ENCODE measurements at places on chromosomes 2 and 18. TPM values are rescaled to one million over a fixed set of nuclear protein-coding genes. Genes with fewer than 3 reads are reported as not detected.

GRCh38 chr2:177343773-177344172, 48.8 kb upstream of the AGPS start:
- DNase-seq: no peak

DNA sequence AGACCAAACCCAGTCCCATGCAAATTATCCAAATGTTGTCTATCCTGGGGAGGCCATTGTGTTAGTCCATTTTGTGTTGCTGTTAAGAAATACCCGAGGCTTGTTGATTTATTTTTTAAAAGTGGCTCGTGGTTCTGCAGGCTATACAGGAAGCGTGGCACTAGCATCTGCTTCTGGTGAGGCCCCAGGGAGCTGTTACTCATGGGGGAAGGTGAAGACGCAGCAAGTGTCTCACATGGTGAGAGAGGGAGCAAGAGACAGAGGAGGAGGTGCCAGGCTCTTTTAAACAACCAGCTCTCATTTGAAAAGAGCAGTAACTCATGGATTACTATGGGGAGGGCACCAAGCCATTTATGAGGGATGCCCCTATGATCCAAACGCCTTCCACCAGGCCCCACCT, 80.3 kb upstream of the ARL4C start:
- no peak for DNase-seq

GRCh38 chr2:204012072-204012653, 75.6 kb downstream of the ICOS start:
- no peak for DNase-seq

DNA sequence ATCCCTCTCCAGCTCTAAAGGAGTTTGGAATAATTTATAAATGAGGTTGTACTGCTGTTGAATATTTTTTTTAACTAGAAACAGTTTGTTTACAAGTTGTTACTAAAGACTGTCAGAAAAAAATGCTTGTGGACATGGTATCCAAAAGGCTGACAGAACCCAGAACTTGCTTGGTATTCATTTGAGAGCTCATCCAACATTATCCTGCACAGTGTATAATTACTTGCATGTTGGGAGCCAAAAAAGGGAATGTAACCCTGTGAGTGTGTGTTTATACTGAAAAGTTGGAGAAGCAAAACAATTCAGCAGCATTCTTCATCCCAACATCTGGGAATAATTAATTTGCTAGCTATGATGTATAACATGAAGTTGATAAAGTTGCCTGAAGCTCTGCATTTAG, 42.1 kb upstream of the EHBP1 start:
- DNase-seq: no peak

The DSC1 gene
- not detected for total RNA-seq

The ANTXR1 gene
- total RNA-seq: 123 TPM

DNA sequence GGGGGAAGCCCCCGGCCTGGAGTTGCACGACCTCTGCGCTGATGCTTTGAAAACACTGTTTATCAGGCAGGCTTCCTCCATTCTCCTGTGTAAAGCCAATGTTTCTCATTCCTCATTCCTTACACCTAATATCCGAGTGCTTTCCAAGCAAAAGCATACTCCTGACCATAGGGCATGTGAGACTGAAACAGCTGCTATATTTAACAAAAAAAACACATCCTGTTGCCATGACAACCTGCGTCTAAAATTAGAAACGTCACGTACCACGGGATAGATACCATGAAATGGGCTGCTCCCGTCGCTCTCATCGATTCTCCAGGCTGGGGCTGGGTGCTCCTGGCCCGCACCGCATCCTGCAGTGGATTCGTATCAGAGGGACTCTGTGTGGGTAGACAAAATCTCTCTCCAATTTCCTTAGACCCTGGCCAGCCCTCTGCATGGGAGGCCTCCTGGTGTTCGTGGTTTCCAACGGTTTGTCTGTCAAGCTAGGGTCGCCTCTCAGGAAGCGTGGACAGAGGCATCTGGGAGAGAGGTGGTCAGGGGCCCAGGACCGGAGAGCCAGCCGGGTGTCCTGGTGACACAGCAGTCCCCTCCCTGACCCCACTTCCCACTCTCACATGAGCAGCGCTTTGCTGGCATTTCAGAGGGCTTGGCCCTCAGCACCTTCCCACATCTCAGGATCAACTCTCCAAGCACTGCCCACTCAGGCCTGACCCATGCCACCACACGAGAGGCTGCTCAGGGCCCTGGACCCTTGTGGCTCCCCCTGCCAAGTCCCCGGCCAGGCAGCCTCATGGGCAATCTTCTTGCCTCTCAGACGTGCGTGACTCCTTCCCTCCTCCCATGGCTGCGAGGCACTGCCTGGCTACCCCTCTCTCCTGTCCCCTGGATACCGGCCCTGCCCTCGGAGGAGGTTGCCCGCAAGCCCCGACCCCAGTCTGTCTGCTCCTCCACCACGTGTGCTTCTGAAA, 268.1 kb downstream of the NDUFA10 start:
- no peak for DNase-seq

- DNase-seq: no peak
Observed at GRCh38 chr2:96409081-96409819, 73.7 kb downstream of the NCAPH start.

DNA sequence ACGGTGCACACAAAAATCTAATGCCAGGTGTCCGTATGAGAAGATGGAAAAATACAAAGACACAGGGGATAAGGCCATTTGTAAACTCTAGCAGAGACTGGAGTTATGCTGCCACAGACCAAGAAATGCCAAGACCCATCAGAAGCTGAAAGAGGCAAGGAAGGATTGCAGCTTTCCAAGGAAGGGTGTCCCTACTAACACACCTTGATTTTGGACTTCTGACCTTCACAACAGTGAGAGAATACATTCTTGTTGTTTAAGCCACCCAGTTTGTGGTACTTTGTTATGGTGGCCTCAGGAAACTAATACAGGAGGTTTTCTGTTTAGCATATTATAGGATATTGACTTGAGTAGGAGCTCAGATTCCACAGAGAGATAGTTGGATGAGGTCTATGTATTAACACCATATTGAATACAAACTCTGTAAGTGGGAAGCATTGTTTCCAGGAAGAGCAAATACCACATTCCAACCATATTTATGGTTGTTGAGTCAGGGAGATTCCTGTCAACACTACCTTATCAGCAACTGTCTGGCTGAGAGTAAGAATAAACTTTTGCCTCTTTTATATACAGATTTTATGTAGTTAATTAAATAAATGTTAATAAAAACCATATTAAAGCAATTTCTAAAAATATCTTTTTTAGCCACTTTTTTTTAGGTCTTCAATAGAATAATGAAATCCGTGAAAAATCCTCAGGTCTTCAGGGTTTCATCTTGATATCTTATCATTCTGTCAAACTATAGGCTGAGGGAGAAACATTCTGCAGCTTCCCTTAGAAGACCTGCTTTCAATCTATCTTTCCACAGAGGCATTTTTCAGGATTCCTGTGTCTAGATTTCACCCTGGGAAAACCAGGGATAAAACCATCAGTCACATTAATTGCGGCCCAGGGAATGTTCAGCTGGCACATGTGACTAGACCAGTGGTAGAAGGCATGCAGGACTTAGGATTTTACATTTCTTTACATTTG, 35.4 kb upstream of the HNMT start:
- no peak for DNase-seq

DNA sequence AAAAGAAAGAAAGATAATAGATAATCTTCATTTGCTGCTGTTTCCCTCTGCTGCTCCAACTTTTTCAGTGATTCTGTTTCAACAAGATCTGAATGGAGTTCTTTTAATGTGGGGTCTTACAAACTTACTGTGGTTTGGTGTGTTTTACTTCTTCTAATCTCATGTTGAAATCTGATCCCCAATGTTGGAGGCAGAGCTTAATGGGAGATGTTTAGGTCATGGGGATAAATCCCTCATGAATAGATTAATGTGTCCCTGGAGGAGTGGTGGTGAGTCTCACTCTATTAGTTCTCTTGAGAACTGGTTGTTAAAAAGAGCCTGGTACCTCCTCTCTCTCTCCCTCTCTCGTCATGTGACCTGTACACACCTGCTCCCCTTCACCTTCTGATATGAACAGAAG, 442.4 kb downstream of the EPHA4 start:
- DNase-seq: no peak

The CLEC4F gene
- total RNA-seq: not detected

DNA sequence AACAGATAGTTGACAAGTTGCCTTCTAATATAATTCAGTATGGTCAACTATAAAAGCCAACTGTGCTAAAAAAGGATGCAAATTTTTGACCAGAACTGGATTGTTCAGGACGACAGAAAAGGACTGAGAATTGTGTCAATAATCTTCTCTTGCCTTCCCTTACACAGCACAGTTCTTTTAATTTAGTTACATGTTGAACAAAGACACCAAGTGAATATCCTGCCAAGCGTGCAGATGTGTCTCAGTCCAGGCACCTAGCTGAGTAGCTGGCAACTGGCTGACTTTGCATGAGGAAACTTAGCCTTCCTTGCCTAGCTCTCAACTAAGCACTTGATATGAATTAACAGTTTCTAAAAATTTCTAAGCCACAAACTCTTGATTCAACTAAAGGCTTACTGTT, 801.4 kb downstream of the BCL11A start:
- DNase-seq: no peak

The FOXD4L1 gene
- total RNA-seq: under 0.01 TPM

The MGAT5 gene
- total RNA-seq: 28.3 TPM

The QPCT gene
- 25.7 TPM for total RNA-seq

DNA sequence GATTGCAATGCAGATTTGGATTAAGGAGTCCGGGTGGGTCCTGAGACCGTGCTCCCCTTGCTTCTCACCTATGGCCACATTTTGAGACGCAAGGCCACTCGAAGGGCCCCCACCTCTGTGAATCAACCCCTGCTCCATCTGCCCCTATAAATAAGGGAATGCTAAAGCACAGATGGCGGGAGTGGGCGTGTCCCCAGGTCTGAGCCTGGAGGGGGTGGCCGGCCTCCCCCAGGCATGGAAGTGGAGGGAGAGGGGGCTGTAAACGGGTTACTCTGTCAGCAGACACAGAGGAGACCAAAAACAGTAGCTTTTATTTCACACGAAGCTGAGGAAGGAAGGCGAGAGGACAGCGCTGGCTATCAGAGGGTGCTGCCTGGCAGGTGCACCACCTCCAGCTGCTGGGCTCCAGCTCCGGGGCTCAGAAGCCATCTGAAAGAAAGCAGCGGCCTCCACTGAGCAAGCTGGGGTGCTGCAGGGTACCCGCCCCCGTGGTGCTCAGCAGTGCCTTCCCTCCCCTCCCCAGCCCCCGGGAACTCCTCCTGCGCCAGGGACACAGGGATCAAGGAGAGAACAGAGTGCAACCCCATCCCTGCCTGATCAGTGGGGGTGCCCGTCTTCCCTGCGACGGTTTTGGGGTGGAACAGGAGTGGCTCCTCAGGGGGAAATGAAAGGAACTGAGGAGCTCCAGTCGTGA, 56.7 kb upstream of the RAB6C start:
- no peak for DNase-seq

The RUFY4 gene
- total RNA-seq: not detected

DNA sequence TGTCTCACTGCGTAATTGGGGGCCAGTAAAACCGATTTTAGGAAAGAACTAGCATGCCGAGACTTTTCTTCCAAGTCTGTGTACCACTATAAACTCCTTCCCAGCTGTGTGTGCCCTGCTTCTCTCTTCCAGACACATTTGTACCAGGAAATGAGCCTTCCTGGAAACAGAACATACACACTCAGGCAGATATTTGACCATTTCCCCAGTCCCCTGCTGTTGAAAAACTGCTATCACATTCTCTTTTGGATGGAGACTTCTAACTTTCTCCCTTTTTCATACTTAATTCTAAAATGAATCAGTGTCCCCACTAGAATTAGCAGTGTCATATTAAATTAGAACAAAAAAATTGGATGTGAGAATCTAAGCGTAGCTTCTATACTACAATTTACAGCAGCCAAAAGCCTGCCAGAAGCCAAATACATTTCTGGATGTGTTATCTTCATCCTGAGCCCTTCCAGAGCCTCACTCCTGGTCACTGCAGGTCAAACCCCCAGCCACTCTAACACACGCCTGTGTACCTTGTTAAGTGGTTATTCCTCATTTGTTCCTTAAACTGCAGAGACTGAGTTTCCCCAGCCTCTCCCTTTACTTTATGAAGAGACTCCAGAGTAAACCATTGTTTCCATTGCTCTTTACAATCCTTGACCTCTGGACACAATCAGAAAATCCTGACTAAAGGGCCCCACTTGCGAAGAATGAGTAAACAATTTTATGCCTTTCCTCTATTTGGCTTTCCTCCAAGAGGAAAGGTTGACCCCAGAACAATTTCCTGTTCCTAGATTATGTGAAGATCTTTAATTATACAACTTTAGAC, 20.4 kb downstream of the DSG4 start:
- no peak for DNase-seq

The SNORC gene
- total RNA-seq: 0.72 TPM

GRCh38 chr2:65220432-65221131, 7.0 kb upstream of the ACTR2 start:
- peak; percentile 41 for DNase-seq

- no peak for DNase-seq
Observed at GRCh38 chr2:106037932-106038331, 156.2 kb downstream of the UXS1 start.

GRCh38 chr2:40103163-40103562, 324.1 kb upstream of the THUMPD2 start:
- DNase-seq: no peak

The ESPNL gene
- total RNA-seq: 9.8 TPM

GRCh38 chr2:64325852-64326577, 127.9 kb upstream of the LGALSL start:
- DNase-seq: no peak

The PCBP1 gene
- 55.7 TPM for total RNA-seq

- DNase-seq: no peak
Observed at GRCh38 chr2:8392098-8392866, 289.6 kb upstream of the ID2 start.

GRCh38 chr2:24354957-24355356, 5.4 kb downstream of the ITSN2 start:
- DNase-seq: no peak

GRCh38 chr2:108594132-108594981, 60.1 kb downstream of the LIMS1 start:
- DNase-seq: no peak

- DNase-seq: no peak
Observed at GRCh38 chr2:43839776-43840564, 1.2 kb downstream of the ABCG8 start.

The CHRND gene
- not detected for total RNA-seq

GRCh38 chr2:95023222-95023597, 2.3 kb upstream of the MAL start:
- DNase-seq: no peak

DNA sequence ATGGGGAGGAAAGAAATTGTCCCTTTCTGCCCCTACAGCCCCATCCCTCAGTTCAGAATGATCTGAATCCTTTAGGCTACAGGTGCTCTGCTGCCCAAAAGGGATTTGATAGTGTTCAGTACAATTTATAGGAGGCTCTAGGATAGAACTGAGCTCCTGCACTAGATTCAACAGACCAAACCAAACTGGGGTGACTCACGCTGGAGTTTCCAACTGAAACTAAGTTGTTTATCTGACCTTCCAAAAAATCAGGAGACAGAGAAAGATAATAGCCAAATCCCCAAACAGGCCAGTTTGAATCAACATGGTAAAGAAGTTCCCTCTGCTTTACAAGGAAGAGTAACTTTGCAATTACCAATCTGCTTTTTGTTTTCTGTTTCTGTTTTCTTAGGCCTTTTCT, 72.7 kb upstream of the MBOAT2 start:
- DNase-seq: no peak

The C2orf81 gene
- total RNA-seq: 0.72 TPM
